T-cell (primary cell): ENCODE measurements at places on chromosomes 3 and 15.
A peak's percentile ranks its signal among the peaks of the same experiment; 100 is the strongest.

- peak overlapping the region; percentile 48 for H3K27ac ChIP-seq
- H3K4me3 ChIP-seq, result no peak overlapping the region
- peaks cover 18% of the 10 kb centered on the region for H3K4me1 ChIP-seq
- DNase-seq, result no peak
- H3K36me3 ChIP-seq, result no peaks in the 10 kb centered on the region
Observed at GRCh38 chr3:13111173-13111872, 38.1 kb upstream of the IQSEC1 start.

DNA sequence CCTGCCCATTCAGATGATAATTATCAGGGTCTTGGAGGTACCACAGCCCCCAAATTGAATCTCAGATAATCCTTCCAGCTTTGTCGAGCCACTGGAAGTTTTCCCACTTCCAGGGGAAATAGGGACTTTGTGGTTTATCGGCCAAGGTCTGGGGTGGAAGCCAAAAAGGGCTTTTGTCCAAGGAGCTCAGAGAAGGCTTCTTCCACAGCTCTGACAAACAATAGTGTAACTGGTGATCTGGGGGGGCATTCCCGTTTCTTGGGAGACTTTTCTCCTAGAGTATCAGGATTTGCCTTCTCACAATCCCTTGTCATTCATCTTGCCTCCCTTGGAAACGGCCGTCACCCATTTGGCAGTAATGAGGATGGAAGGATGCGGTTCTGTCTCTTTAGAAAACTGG is 18.4 kb downstream of the SRGAP3 start:
- H3K36me3 ChIP-seq, result no peaks in the 10 kb centered on the region
- no peak overlapping the region for H3K27ac ChIP-seq
- no peak overlapping the region for H3K4me3 ChIP-seq

- H3K4me1 ChIP-seq, result peaks cover 7% of the 10 kb centered on the region
- H3K27me3 ChIP-seq, result no peaks in the 10 kb centered on the region
- DNase-seq, result no peak
- no peaks in the 10 kb centered on the region for H3K36me3 ChIP-seq
- H3K27ac ChIP-seq, result no peak overlapping the region
- H3K4me3 ChIP-seq, result no peak overlapping the region
Observed at GRCh38 chr3:99879275-99879674, 61.6 kb downstream of the CMSS1 start.

- no peak for DNase-seq
- H3K36me3 ChIP-seq, result no peaks in the 10 kb centered on the region
- H3K4me3 ChIP-seq, result no peak overlapping the region
- H3K27me3 ChIP-seq, result no peaks in the 10 kb centered on the region
- H3K27ac ChIP-seq, result no peak overlapping the region
Observed at GRCh38 chr15:59152694-59153450, 47.9 kb downstream of the CCNB2 start.

DNA sequence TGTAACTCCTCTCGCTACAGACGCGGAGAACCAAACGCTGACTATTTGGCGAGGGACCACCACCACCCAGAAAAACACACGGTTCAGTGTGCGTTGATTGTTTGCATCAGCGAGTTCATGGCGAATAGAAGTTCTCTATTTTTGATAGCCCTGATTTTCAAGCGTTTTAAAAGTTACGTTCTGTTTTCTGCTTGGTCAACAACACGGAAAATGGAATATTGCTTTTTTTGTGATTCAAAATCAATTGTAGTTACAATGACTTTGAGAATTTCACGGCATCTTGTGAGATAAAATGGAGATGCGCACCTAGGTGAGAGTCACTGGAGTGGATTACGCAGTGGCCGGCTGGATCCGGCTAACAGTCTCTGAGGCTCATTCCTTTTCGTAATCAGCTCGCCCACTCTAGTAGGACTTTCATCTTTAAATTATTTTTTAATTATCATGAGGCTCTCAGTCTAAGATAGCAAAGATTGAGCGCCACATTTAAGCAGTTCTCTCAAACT is 54.8 kb downstream of the CCDC54 start:
- H3K4me3 ChIP-seq, result peak overlapping the region; percentile 85
- H3K4me1 ChIP-seq, result peaks cover 23% of the 10 kb centered on the region
- peaks cover 16% of the 10 kb centered on the region for H3K27me3 ChIP-seq
- no peaks in the 10 kb centered on the region for H3K36me3 ChIP-seq

GRCh38 chr3:161770484-161771386 is 274.1 kb downstream of the OTOL1 start:
- H3K36me3 ChIP-seq, result no peaks in the 10 kb centered on the region
- no peak overlapping the region for H3K4me3 ChIP-seq
- H3K4me1 ChIP-seq, result no peaks in the 10 kb centered on the region
- H3K27ac ChIP-seq, result no peak overlapping the region
- no peak for DNase-seq

DNA sequence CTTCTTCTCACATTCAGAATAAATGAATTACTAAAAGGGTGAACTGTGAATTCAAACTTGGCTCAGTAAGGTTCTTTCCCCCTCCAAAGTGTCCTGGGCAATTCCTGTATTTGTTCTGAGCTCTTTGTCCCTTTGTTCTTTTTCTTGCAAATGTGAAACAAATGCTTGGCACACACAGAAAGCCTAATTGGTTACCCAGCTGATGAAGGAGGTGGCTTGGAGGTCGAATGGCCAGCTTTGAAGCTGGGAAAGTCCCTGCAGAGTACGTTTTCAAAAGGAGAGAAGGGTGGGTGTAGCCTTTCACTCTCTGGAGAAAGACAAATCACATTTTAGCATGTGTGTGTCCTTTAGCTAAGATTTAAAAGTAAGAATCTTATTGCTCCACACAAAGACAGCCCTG is 154.4 kb downstream of the PEX5L start:
- H3K36me3 ChIP-seq, result no peaks in the 10 kb centered on the region
- no peak overlapping the region for H3K4me3 ChIP-seq
- no peaks in the 10 kb centered on the region for H3K4me1 ChIP-seq
- H3K27me3 ChIP-seq, result no peaks in the 10 kb centered on the region

DNA sequence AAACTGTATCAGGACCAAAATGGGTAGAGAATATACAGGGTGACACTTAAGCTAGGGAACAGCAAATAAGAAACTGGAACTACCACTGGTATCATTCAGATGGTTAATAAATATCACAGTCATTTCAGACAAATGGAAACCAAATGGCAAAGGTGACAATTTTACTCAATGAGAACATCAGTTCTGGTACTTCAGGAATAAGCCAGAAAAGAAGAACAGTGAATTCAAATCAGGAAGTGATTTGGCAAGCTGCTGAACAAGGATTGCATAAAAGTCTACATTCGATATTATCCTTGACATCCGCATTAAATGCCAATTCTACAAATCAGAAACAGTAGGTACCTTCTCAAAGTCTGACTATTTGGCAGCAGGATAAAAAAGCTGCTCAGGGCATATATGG is 23.5 kb upstream of the STIMATE start:
- no peak overlapping the region for H3K27ac ChIP-seq
- no peaks in the 10 kb centered on the region for H3K4me1 ChIP-seq
- DNase-seq, result no peak
- no peak overlapping the region for H3K4me3 ChIP-seq
- no peaks in the 10 kb centered on the region for H3K27me3 ChIP-seq

DNA sequence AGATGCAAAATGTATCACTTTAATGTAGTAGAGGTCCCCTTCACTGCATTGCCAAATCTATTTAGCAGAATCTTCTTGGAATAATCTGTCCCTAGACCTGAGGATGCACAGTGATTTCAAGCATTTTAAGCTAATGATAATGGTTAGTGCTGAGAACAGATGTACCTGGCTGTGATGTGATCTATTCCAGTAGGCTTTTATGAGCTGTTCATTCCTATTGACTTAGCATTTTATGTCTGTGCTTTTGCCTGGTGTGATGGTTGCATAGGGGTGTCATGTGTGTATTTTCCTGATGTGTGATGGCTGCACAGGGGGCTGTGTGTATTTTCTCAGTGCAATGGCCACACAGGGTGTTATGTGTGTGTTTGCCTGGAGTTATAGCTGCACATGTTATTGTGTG is 272.9 kb downstream of the TIGIT start:
- H3K27ac ChIP-seq, result no peak overlapping the region
- H3K36me3 ChIP-seq, result no peaks in the 10 kb centered on the region
- no peak for DNase-seq
- no peaks in the 10 kb centered on the region for H3K4me1 ChIP-seq
- no peaks in the 10 kb centered on the region for H3K27me3 ChIP-seq
